ENCODE measurements at places on chromosomes 4 and X.

DNA sequence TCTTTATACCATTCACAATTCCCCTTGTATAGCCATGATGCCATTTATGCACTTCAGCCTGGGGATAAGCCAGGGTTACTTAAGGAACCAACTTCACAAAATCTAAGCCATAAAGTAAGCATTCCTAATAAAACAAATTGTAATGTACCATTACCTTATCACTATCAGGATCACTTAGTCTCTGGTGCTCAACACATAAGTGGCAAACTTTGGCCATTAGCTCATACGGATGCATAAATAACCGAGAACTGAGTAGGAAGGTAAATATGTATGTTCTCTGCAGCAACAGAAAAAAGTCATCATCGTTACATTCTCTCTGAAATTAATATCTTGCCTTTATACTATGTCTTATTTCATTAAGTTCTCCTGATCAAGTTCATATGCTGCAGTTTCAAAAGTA lies 14.4 kb downstream of the RASGEF1B start:
- DNase-seq, result no peak

GRCh38 chr4:20532116-20532790 lies 168.0 kb upstream of the PACRGL start:
- DNase-seq, result no peak

GRCh38 chrX:155747520-155747919 lies 133.6 kb upstream of the VAMP7 start:
- DNase-seq, result no peak

- no peak for DNase-seq
Observed at GRCh38 chr4:94653984-94654609, 103.7 kb upstream of the BMPR1B start.

Measured in naive thymus-derived CD8-positive, alpha-beta T cell (primary cell).